ENCODE measurements at places on chromosomes 4 and X. TPM values are rescaled to one million over a fixed set of nuclear protein-coding genes. Genes with fewer than 3 reads are reported as not detected.
A peak's percentile ranks its signal among the peaks of the same experiment; 100 is the strongest.

GRCh38 chr4:92483341-92483740 is 179.6 kb downstream of the GRID2 start:
- DNase-seq = no peak
- no peaks in the 10 kb centered on the region for H3K27me3 ChIP-seq
- no peaks in the 10 kb centered on the region for H3K36me3 ChIP-seq

The CHRDL1 gene
- not detected for total RNA-seq

The PRR32 gene
- total RNA-seq = not detected

GRCh38 chr4:7333801-7334421 is 100.8 kb downstream of the PSAPL1 start:
- no peak overlapping the region for H3K27ac ChIP-seq
- no peak overlapping the region for H3K4me3 ChIP-seq
- DNase-seq = no peak
- H3K36me3 ChIP-seq = no peaks in the 10 kb centered on the region
- H3K4me1 ChIP-seq = no peaks in the 10 kb centered on the region

- H3K4me3 ChIP-seq = no peak within 1 kb of the TSS
- no peaks in the 10 kb centered on the region for H3K36me3 ChIP-seq
- no peaks in the 10 kb centered on the region for H3K4me1 ChIP-seq
- DNase-seq = no peak
- H3K27ac ChIP-seq = no peak within 1 kb of the TSS
Measured at GRCh38 chrX:10620121-10620699, at the start of gene MID1. MID1 (minus strand) TSS chrX:10620585; CDS start chrX:10567547, 53,038 bp downstream.

DNA sequence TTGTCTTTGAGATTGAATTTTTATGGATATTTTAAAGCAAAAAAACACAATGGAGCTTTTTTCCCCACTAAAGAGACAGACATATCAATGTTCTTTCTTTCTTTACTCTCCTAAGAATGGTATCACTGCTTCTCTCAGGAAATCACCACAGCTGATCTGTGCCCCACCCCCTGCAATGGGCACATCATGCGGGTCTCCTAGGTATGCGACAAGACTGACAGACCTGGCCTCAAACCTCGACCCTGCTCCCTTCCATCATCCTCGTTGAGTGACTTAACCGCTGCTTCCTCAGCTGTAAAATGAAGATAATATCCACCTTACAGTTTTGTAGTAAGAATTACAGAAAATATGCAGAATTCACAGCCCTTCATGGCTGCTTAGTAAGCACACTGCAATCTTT is 58.3 kb downstream of the LEF1 start:
- peak overlapping the region; percentile 5 for H3K4me3 ChIP-seq
- peak overlapping the region; percentile 80 for H3K27ac ChIP-seq
- no peaks in the 10 kb centered on the region for H3K36me3 ChIP-seq
- no peak for DNase-seq

DNA sequence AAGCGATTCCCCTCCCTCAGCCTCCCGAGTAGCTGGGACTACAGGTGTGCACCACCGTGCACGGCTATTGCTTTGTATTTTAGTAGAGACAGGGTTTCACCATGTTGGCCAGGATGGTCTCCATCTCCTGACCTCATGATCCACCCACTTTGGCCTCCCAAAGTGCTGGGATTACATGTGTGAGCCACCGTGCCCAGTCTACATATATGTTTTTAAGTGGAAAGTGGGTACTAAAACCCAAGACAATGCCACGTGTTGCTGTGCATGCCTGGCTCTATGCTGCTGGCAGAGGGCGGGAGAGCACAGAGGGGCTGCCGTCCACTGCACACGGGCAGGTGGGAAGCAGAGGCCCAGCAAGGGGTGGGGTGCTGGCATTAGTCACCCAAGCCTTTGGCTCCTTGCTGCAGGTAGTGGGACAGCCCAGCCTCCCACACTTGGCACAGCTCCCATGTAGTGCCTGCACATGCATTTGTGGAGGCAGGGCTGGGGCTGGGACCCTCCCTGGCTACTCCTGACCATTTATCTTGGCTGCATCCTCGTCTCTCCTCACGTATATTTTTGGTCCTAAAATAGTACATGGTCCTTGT is 3.5 kb downstream of the EMD start:
- no peaks in the 10 kb centered on the region for H3K27me3 ChIP-seq
- H3K4me1 ChIP-seq = peaks cover 10% of the 10 kb centered on the region
- no peak overlapping the region for H3K27ac ChIP-seq
- no peak for DNase-seq
- no peak overlapping the region for H3K4me3 ChIP-seq
